HFFc6 (cell line): ENCODE measurements at places on chromosomes 3 and 15.

GRCh38 chr15:69117431-69117871 is 43.0 kb upstream of the GLCE start:
- no peak for DNase-seq

GRCh38 chr3:123048480-123049237 is 18.2 kb upstream of the PDIA5 start:
- DNase-seq: no peak

DNA sequence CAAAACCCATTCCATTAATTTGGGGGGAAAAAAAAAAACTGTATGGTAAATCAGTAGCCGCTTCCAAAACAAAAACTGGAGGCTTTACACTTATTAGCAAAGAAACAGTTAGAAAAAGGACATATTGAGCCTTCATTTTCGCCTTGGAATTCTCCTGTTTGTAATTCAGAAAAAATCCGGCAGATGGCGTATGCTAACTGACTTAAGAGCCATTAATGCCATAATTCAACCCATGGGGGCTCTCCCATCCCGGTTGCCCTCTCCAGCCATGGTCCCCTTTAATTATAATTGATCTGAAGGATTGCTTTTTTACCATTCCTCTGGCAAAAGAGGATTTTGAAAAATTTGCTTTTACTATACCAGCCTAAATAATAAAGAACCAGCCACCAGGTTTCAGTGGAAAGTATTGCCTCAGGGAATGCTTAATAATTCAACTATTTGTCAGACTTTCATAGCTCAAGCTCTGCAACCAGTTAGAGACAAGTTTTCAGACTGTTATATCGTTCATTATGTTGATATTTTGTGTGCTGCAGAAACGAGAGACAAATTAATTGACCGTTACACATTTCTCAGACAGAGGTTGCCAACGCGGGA is 9.4 kb upstream of the RPL24 start:
- DNase-seq: peak; percentile 57

- no peak for DNase-seq
These were observed 77.6 kb downstream of the CCK start for GRCh38 chr3:42188376-42188775.

- DNase-seq: no peak
These were observed 17.1 kb upstream of the DUSP7 start for GRCh38 chr3:52073490-52073889.

- no peak for DNase-seq
These were observed 76.9 kb downstream of the TRIM69 start for GRCh38 chr15:44813231-44813630.

DNA sequence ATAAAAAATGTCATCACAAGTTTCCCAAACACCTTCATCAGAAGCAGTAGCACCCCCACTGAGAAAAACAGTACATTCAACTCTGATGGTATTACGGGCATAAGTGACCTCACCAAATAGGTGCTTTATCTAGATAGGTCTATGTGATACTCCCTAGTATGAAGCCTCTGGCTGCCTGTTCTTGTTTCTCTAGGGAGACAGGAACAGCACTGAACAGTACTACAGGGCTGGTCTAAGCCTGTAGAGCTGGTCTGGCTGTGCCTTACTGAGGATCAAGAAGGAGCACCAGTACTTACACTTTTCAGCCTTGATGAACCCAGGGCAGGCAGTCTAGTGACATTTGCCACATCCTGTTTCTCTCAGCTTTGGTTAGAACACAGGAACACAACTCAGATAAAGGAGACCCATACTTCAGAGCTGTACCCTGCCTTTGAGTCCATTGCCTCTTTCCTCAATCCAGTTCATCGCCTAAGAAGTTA is 35.9 kb downstream of the OXNAD1 start:
- no peak for DNase-seq

DNA sequence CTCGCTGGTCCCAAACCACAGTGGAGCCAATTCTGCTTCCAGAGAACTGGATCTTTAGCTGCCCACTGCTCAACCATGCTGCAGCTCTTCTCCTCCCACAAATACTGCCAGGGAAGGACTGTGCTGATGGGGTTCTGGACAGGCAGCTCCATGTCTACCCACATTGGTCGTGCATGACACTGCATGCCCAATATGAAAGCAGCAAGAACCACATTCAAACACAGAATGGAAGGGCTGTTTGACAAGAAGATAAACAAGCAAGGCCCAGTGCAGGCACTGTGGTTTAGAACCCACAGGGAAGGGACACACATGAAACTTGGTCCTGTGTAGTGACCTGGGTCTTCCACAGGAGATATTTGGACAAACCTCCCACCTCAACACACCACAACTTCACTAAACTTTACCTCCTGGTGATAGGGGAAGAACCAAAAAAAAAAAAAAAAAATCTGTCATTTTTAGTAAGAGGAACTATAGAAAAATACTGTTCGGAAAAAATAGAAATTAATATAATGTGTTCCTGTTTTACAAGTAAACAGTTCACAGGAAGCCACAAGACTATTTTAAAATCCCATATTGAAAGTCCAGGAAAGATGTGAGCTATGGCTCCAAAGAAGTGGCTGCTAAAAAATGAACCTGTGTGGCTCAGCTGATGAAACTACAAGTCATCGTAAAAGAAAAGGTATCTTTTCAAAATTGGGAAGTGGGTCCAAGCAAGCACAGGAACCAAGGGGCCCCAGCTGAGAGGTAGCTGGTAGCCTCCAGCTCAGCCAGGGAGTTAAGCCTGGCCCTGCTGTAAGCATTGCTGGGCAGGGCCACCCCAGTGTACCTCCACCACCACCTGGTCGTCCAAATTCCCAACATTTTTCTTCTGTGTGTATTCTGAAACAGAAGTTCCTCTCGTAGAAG is 77.7 kb upstream of the ACAN start:
- no peak for DNase-seq
